ENCODE measurements at places on chromosomes 6 and 20.

- DNase-seq = no peak
Observed at GRCh38 chr6:40331545-40331944, 255.6 kb downstream of the LRFN2 start.

DNA sequence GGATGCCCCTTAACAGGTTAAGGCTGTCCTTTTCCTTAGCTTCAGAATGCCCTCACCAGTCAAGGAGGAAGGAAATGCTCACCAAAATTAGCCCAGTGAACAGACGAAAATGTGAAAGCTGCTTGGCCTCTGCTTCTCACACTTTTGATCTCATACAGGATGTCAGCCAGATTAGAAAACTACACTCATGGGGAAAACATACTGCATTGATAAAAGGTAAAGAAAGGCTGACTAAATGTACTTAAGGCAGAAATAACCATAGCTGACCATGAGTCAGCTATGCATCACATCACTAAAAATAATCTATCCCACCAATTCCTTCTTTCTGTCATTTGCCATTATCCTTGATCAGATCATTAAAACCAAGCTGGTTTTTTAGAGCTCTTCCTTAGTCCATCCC, 198.4 kb upstream of the TENT5A start:
- DNase-seq = no peak

DNA sequence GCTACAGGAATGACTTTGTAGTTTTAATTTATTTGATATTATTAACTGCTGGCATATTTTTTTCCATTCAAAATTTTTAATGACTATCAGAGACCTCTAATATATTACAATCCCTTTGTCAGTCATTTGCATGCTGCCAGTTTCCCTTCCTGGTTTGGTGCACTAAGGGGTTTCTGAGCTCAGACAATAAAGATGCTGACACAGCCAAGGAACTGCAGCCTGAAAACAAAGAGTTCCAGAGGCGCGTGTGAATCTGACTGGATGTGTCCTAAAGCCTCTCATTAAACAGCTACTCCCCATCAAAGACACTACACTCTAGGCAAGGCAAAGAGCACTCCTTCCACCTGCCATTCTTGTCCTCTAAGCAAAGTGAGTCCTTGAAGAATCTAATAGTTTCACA, 116.8 kb upstream of the DST start:
- no peak for DNase-seq

GRCh38 chr6:85192186-85192585, 257.7 kb upstream of the NT5E start:
- DNase-seq = no peak

GRCh38 chr20:34190679-34191090, 50.5 kb upstream of the ASIP start:
- peak; percentile 31 for DNase-seq

- DNase-seq = no peak
Observed at GRCh38 chr6:125797120-125797885, 6.5 kb downstream of the NCOA7 start.

DNA sequence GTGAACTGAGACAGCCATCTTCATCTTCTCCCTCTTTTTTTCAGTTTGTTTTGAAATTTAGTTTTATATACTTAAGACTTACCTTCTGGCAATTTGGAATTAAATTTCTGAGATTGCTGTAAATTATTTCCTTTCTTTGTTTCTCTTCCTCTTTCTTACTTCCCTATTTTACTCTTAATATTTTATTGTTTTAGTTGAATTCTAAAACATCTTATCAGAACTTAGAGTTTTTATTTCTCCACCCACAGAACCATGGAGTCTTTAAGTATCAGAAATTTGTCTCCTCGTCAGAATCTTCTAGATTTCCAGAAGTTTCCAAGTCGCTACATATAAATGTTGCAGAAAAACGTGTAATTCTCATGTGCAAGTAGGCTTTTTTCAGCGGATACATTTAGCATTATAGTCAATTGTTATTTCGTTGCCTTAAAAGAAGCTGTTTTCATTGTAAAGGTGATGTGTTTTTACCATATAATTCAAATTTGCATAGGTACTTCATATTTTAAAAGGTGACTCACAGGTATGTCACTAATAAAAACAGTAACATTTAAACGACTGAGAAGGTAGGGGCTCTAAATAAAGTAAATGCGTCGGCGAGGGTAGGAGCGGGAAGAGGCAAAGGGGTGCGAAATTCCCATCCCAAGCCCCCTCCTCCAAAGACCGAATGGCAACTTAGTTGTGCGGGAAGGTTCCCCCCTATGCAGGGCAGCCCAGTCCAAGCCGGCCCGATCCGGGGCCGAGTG, 866 bp upstream of the MYO6 start:
- DNase-seq = no peak

- DNase-seq = no peak
Observed at GRCh38 chr20:23569570-23569969, 1.3 kb upstream of the CST9L start.

GRCh38 chr6:112946051-112946450, 598.9 kb downstream of the RFPL4B start:
- no peak for DNase-seq

- DNase-seq = no peak
Observed at GRCh38 chr6:109743739-109744138, 52.6 kb downstream of the FIG4 start.

- DNase-seq = no peak
Observed at GRCh38 chr6:69593706-69594105, 203.1 kb downstream of the LMBRD1 start.

- no peak for DNase-seq
Observed at GRCh38 chr20:46963758-46964617, 69.3 kb downstream of the EYA2 start.

DNA sequence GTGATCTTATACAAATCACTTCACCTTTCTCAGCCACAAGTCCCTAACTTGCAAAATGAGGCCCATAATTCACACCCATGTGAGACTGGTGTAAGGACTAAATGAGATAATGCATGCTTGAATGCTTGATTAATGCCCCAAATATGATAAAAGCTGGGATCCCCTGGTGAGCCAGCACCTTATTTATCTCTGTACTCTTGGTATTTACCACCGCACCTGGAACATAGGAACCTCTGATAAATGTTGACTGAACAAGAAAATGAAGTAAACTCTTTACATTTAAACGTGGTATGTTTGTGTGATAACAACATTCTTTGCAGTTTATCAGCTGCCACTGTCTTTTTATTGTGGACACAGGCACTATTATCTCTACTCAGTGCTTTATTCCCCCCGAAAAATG, 2.5 kb upstream of the APOBEC2 start:
- no peak for DNase-seq

- no peak for DNase-seq
Observed at GRCh38 chr6:141370438-141370837, 762.3 kb upstream of the GJE1 start.

DNA sequence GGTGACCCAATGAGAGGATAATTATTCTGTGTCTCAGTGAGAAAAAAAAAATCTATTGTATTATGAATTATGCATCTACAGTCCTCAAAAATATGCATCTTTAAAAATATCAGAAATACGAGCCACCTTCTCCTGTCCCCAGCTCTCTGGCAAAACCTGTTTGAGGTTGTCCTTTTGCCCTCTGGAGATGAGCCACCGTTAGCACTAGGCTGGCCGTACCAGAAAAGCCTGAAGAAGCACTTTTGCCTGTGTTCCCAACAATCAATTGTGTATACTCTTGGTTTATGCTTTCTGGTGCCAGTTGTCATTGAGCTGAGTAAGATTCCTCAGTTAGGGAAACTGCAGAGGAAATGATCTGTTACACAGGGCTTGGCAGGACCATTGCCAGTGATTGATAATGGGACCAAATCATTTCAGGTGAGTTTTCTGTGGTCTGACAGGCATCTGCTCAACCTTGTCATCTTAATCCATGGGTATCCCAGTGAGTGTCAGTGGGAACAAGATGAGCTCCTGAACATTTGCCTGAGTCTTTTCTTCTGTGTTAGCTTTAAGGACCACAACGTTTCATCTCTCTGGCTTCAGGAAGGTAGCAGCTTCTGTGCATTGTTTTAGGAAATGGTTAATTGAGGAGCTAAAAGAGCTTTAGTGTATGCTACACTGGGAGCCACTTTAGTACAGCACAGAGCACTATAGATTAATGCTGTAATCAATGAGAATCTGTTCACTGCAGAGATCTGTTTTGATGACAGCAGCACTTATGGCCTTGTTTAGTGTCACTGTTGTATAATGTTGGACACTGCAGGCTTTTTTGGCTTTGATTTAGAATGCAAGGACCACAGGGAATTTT, 330.1 kb downstream of the RIMS1 start:
- DNase-seq = no peak

DNA sequence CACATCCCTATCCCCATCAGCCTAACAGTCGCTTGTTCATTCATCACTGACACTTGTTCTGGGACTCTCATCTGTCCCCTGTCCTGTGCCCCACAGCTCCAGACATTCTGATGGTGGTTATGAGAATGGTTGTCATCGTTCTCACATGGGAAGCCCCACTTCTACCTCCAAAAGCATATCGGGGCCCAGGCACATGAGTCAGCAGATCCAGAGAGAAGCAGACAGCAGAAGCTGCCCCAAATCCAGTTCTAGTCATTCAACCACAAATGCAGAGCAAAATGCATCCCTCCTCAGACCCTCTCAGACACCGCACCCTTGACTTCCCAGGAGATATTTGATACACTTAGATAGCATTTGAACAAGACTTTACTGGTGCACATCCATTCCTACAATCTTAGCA, 106.0 kb downstream of the FOXF2 start:
- DNase-seq = no peak

GRCh38 chr20:13274275-13274861, 53.3 kb downstream of the ISM1 start:
- no peak for DNase-seq

Data from activated CD4-positive, alpha-beta memory T cell treated with anti-CD3 and anti-CD28 coated beads, Interleukin-2, amount 10 ng/mL, durations not matched to agents 7 days and 5 days (primary cell).